Temporal lobe (tissue), 4 donors: ENCODE measurements at places on chromosomes 5 and 9. TPM values are rescaled to one million over a fixed set of nuclear protein-coding genes. Genes with fewer than 3 reads are reported as not detected.

ANKRD18B gene
- total RNA-seq: 0.25 TPM

LMNB1 gene
- 55.8 TPM for total RNA-seq

GFI1B gene
- total RNA-seq: under 0.01 TPM

CCNO gene
- not detected for total RNA-seq

CDC20B gene
- total RNA-seq: 0.25 TPM

HSPB3 gene
- total RNA-seq: 4.7 TPM

PCDHB4 gene
- 5.2 TPM for total RNA-seq

C9 gene
- not detected for total RNA-seq

OBP2B gene
- not detected for total RNA-seq

ZFP2 gene
- 10.1 TPM for total RNA-seq

NRARP gene
- 2.7 TPM for total RNA-seq

ANKRD55 gene
- 1.2 TPM for total RNA-seq

ZFAND5 gene
- 218 TPM for total RNA-seq

SHISAL2B gene
- total RNA-seq: 0.49 TPM

LHX6 gene
- total RNA-seq: 20.4 TPM

PCDHGB5 gene
- 16.2 TPM for total RNA-seq

ZNF462 gene
- 78.7 TPM for total RNA-seq

SLU7 gene
- 56.5 TPM for total RNA-seq

SLC34A1 gene
- total RNA-seq: not detected

PCDH12 gene
- 3.4 TPM for total RNA-seq

DCANP1 gene
- total RNA-seq: not detected

SYK gene
- 1.2 TPM for total RNA-seq

PCDHA9 gene
- 12.3 TPM for total RNA-seq

RGP1 gene
- 11.3 TPM for total RNA-seq

TAS2R1 gene
- not detected for total RNA-seq

NUTM2G gene
- total RNA-seq: not detected
